ENCODE measurements at places on chromosomes 13 and 19.

GRCh38 chr13:114064450-114065140 lies 67.8 kb downstream of the RASA3 start:
- DNase-seq = no peak

DNA sequence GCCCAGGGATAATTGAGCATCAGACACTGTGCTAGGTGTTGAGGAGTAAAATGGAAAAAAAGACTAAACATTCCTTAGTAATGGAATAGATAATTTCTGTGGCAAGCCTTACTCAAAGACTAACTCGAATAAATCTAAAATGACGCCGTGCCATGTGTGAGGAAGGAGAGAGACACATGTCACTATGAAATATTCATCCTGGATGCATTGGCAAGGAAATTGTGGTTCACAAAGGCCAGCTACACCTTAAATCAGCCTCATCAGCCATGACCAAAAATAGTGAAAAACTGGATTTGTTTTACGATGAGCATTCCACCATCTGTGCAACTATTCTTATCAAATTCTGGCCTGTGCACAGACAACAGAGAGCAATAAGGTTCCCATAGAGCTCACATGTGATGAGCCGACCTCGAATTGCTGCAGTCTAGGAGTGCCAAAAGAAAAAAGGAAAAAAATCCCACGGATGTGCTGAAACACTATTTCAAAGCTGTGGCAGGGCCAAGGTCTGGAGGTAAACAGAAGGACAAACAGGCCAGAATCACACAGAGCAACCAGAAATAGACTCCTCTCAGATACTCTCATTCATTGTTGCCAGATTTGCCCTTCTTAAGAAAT lies 505.7 kb downstream of the EFNB2 start:
- DNase-seq = no peak

DNA sequence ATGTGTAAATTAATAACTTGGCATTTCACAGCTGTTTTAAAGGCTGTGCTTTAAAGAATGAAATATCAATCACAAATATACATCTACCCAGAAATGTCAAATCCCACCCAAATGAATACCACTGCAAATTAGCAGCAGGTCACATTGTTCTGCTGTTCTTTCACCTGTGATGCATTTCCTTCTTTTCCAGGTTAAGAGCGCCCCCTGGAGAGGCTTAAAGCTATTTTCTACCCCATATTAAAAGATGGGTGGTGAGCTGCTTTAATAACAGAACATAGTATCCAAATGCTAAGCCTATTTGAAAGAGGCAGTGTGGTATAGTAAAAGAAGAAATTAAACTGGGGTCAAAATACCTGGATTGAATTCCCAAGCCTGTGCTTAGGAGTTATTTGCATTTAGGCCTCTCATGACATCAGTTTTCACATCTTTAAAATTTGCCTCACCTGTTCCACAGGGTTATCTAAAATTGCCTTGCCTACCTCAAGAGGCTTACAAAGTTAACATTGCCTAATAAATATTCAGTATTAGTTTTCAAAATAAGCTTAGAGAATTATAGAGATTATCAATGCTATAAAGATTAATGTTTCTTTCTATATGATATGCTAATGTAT lies 396.9 kb upstream of the SLITRK5 start:
- no peak for DNase-seq

DNA sequence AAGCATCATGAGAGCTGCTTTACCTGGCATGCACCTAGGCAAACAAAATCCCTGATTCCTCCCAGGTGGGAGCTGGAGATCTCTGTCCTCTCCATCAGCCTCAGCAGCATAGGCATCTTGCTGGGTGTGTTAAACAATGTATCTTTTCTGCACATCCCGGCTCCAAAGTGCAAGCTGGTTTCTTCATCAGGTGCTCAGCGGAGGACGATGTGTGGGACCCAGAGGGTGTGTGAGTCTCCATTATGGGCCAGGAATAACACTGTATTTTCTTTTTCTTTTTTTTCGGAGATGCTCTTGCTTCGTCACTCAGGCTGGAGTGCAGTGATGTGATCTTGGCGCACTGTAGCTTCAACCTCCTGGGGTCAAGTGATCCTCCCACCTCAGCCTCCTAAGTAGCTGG lies 9.9 kb downstream of the CNFN start:
- no peak for DNase-seq

DNA sequence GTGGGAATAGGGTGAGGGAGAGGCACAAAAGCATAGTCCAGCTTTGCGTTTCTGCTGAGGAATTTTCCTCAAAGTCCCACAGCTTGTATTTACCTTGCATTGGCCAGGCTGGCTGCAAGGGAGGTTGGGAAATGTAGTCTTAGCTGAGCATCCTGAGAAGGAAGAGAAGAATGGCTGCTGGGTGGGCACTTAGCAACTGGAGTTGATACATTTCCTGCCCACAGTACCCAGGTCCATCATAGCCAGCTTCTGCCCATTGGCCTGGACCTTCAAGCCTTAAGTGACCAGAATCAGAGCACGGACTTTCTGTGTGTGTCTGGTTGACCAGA lies 112.4 kb downstream of the SIPA1L3 start:
- no peak for DNase-seq

DNA sequence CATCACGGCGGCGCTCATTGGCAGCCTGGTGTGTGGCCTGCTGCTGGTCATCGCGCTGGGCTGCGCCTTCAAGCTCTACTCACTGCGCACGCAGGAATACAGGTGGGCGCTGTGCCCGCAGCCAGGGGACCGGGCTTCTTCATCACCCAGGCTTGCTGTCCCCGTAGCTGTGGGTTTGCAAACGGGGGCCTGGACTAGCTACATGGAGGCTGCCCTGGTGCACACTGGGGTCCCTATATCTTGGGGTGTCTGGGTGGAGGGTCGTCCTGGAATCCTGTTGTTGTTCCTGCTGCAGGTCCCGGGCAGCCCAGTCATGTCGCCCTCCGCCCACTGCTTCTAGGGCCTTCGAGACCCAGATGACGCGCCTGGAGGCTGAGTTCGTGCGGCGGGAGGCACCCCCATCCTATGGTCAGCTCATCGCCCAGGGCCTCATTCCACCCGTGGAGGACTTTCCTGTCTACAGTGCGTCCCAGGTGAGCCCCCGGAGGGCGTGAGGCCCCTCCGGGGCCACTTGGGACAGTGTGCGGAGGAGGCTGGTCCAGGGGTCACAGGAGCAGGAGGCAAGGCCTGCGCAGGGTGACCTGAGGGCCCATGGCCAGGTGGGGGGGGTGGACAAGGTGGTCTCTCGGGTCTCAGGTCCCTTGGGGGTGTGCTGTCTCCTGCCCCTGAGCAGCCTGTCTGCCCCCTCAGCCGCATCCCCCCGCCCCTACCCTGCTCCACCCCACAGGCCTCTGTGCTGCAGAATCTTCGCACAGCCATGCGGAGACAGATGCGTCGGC lies 12.3 kb downstream of the LRP3 start:
- no peak for DNase-seq

GRCh38 chr19:34475026-34475974 lies 6.3 kb upstream of the WTIP start:
- no peak for DNase-seq

GRCh38 chr13:32426191-32426989 lies 1.5 kb downstream of the N4BP2L1 start:
- DNase-seq = no peak

Measured in esophagus squamous epithelium (tissue), 5 donors.